Ecto neural progenitor cell (in vitro differentiated cells): ENCODE measurements at places on chromosomes 7 and 10.

DNA sequence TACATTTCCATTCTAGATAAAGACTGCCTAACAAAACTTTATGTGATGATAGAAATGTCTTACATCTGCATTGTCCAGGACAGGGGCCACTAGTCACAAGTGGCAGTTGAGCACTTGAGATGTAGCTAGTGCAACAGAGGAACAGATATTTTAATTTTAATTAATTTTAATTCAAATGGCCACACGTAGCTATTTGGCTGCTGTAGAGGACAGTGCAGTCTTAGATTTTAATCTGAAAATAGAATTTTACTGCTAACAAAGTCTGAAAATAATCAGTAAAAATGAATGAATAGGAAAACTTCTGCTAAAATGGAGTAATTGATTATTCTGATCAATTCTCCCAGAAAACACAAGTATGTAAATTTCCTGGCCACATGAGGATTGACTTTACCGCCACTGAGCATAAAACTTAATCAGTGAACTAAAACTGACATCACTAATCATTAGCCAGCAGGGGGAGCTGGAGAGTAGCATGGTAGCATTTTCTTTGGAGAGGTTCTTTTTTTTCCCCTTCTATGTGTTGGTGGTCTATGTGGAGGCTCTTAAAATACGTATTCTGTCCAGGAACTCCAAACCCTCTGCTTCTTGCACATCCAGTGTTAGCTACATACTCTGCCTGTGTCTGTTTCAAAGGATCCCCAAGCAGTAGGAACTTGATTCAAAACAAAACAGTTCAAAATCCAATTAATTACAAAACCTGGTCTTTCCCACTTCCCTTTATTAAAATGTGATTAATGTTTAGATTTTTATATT lies 52.1 kb downstream of the TSPAN12 start:
- DNase-seq = peak; percentile 65

GRCh38 chr10:129193148-129193547 lies 273.9 kb upstream of the MGMT start:
- DNase-seq = no peak

DNA sequence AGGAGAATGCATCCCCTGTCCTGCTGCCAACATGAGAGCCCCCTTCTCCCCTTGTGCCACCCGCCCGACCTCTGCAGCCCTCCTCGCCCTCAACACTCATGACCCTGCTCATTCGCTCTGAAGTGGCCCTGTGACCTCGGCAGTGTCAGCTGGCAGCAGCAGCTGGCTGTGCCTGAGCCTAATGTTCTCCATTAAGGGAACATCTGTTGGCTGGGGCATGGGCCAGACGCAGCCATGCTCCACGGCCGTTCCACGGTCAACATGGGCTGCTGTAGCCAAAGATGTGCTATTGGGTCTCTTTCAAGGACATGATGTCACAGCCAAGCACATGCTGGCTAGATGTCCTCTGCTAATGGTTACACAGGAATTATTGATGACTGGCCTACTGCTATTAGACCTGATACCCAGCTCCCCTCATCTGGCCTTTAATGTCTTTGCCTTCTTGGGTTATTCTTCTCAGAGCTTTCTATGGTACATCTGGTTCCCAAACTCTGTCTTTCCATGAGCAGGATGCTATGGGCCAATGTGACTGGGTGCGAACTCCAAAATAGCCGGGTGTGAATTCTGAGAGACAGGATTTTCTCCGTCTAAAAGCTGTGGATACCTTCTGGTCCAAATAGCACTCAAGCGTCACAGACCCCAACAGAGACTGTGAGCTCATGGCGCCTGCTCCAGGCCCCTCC lies 22.4 kb downstream of the ADCYAP1R1 start:
- DNase-seq = no peak

DNA sequence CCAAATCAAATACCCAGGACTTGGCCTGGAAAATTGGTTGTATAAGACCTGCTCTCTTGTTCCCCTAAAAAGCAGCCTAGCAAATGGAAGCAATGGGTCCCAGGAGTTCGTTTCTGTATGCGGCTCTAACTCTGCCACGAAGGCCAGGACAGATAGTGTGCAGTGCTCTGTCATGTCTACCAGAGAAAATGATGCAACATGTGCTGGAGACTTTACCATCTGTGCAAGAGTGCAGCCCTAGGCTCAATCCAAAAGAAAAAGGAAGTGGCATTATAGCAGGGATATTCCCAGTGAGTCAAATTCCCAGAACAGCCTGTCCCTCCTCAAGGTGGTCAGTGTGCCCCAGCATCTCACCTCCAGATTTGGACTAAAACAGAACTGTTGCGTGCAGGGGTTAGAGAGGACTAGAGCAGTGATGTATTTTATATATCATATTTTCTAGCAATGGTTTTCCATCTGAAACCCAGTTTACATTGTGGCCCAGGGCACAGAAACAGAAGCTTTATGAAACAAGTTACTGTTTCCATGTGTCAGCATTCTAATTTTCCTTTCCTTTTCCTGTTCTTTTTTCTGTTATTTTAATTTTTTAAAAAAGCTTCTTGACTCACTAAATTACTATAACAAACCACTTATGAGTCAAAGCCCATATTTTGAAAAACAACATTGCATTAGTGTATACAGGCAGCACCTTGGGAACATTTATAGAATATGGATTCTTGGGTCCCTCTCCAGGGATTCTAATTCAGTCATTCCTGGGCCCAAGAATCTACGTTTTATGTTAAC lies 311.2 kb downstream of the RNLS start:
- no peak for DNase-seq

DNA sequence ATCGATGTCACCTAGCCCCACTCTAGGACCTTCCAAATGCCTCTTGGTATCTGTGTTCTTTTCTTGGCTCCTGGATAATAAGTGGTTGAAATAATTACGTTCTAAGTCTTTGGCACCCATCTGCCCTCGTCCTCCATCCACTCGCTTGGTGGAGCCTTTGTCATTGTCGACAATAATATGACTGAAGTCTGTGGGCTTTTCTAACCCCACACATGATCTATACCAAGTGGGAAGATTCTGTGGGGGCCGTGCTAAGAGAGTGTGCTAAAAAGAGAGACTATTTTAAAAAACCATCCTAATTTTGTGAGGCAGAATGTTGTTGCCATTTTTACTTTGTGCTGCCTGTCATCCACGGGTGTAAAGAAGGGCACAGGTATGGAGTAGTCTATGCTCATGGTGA lies 113.1 kb downstream of the GALNT17 start:
- no peak for DNase-seq

GRCh38 chr10:44619975-44620374 lies 235.1 kb upstream of the CXCL12 start:
- no peak for DNase-seq

DNA sequence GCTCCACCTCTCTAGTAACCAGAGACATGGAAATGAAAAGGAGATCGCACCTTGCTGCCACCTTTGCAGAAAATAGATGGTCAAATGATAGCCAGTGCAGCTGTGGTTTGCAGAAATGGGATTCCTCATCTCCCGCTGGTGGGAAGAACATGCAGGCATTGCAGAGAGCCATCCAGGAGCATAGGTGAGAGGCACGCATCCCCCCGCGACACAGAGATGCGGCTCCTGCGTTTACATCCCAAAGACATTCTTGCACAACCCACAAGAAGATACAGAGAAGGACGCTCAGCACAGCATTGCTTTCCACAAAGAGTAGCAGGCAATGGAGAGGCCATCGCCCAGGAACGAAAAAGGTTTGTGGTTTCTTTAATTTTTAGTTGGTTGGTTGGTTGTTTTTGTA lies 56.2 kb downstream of the OAT start:
- no peak for DNase-seq

DNA sequence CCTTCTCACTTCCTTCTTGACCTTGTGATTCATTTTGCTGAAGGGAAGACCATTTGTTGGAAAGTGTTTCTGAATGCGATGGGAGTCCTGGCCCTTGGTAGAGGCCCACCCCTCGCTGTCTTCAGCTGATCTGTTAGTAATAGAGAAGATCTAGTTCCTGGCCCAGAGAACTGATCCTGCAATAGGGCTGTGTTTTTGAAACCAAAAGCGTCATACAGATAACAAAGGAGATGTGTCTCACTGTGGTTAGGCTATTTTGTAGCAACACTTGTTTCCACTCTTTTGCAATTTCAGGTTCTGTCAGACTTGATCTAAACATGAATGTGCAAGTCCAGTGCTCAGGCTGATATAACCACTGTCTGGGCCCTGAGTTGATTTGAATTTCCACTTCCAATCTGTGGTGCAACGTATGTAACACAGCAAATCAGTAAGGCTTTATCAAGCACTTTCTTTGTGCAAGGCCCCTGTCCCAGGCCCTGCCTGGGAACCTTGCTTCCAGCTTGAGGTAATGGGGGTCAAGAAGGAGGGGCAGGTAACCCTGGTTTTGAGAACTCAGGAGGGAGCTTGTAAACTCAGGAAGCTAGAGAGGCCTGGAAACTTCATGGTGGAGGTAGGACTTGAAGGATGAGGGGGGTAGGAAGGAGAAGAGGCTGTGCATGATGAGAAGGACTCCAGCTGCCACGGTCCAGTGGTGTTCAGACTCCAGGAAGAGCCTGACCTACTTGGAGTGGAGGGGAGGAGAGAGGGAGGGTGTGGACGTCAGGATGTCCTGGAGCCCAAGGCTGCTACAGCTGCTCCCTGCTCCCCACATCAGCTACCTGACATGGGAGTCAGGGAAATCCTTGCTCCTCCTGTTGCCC lies 42.2 kb upstream of the SRGN start:
- no peak for DNase-seq

DNA sequence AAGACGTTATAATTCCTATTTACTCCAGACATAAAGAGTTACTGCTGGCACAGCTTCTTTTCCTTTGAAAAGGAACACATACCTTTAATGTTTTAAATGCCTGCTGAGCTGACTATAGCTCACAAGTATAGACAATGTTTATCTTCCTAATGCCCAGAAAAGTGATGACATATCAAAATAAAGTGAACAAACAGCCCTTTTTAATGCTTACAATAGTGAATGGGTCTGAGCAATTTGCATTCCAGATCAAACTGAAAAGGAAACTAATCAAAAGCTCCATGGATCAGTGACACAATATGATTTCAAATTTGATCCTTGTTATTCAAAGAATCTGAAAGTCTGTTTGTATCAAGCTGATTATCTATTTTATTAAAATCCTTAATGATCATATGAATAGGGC lies 233.6 kb upstream of the SEMA3E start:
- no peak for DNase-seq

GRCh38 chr10:91289305-91289704 lies 68.8 kb downstream of the PCGF5 start:
- no peak for DNase-seq

DNA sequence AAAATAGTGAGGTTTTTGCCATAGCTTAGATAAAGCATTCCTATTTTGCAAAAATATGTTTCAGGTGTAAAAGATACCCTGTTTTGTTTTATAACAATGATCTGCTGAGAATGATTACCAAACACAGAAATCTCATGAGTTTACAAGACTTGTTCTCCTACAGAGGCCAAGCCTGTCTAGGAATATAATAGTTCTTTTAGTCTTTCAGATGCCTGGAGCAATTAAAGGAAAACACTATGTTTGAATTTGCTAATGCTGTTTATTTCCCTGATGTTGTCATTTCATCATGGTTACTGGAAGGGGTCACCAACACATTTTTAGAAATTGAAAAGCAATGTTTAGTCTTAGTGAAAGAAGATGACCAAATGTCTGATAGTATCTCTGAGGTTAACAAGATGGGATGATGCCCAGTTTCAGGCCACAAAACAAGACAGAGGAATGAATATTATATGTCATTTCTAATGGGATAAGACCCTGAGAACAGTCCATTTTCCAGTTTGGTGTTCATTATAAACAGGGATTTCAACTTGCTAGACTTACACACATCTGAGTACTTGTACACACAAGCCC lies 559.9 kb downstream of the INHBA start:
- DNase-seq = no peak

GRCh38 chr7:3598854-3599253 lies 297.8 kb downstream of the SDK1 start:
- no peak for DNase-seq

DNA sequence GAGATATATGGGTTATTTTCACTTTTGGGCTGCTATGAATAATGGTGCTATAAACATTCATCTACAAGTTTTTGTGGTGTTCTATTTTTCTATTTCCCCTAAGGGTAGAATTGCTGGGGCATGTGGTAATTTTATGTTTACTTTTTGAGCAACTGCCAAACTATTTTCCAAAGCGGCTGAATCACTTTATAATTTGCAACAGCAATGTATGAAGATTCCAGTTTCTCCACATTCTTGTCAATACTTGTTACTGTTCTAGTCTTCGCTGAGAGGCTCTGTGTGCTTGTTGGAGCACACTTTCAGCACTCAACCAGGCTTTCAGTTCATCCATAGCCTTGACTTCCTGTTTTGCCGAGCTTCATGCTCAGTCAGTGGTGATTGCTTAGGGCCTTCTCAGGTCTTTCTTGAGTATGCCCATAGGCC lies 39.0 kb downstream of the ADK start:
- DNase-seq = no peak

- no peak for DNase-seq
Measured at GRCh38 chr10:63281967-63282366, 148.8 kb downstream of the NRBF2 start.

DNA sequence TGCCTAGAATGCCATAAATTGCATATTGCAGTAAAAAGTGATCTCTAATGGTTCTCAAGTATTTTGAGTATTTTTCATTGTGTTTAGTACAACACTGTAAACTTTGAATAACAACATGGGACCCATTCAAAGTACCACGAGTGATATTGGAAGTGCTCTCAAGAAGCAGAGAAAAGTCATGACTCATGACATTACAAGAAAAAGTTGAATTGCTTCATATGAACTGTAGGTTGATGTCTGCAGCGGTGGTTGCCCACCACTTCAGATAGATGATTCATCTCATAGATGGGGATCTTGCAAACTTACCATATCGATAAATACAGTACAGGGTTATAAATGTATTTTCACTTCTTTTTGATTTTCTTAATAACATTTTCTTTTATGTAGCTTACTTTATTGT lies 33.9 kb downstream of the ENTPD1 start:
- DNase-seq = no peak
